Activated CD4-positive, alpha-beta T cell treated with anti-CD3 and anti-CD28 coated beads, Interleukin-2, amount 50 U/mL, for 1 hour (primary cell): ENCODE measurements at places on chromosomes 4 and X.

- no peak for DNase-seq
Measured at GRCh38 chrX:14508025-14508690, 21.2 kb upstream of the GLRA2 start.

- no peak for DNase-seq
Measured at GRCh38 chr4:142512161-142512560, 333.9 kb downstream of the INPP4B start.

DNA sequence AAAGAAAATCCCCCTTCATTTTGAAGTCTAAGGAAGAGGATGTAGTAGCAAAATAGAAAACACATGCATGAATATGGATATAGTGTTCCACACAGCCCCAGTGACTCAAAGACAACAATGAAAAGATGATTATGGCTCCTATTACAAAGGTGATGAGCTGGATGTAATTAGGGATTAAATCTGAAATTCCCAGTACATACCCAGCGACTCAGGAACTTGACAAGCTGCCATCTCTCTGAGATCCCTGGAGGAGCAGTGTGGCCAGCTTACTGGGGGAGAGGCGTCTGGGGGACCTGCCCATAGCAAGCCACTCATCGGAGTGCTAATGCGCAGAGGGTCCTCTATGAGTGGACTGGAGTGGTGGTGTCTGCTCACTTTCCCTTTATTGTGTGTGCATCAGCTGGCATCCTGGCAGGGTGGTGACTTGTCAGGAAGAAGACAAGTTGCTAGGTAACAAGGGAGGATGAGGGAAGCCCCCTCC, 42.7 kb upstream of the MGST2 start:
- DNase-seq: no peak

DNA sequence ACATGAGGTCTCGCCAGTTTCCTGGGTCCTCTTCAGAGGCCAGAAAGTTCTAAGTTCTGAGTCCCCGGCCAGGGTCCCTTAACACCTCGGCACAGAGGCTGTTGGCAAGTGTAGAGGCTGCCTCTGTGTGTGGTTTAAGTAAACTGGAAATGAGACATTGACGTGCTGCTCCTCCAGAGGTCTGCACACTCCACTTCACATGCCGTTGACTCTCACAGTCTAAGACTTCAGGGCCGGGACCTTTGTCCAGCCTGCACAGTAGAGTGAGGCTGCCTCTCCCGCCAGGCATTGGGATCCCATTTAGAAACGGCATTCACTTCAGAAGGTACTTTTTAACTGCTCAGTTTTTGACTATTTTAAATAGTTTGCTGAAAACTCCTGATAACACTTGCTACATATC, 10.6 kb upstream of the TADA2B start:
- DNase-seq: no peak

GRCh38 chr4:17517664-17518063, 2.7 kb downstream of the CLRN2 start:
- no peak for DNase-seq

- DNase-seq: no peak
Measured at GRCh38 chr4:175705407-175705806, 106.7 kb downstream of the GPM6A start.

GRCh38 chr4:152991398-152991797, 55.3 kb downstream of the FHDC1 start:
- DNase-seq: no peak
